ENCODE measurements at places on chromosomes 1 and 21. TPM values are rescaled to one million over a fixed set of nuclear protein-coding genes. Genes with fewer than 3 reads are reported as not detected.

DNA sequence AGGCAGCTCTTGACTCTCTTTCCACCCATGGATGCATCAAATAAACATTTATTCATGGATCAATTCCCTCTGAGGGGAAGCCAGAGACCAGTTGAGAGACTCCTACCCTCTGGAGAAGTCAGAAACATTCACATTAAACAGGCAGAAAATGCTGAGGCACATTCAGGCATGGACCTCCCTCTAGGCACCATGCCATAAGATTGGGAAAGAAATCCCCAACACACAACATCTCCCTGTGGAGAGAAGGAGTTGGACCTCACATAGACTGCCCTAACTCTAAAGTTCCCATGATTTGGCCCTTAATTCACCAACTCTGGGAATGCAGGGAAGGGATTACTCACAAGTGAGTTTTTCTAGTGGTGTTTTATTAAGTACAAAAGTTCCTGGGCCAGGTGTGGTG lies 415.3 kb upstream of the C1orf87 start:
- DNase-seq = no peak

- DNase-seq = no peak
Observed at GRCh38 chr1:209132736-209133467, 450.6 kb upstream of the CAMK1G start.

DNA sequence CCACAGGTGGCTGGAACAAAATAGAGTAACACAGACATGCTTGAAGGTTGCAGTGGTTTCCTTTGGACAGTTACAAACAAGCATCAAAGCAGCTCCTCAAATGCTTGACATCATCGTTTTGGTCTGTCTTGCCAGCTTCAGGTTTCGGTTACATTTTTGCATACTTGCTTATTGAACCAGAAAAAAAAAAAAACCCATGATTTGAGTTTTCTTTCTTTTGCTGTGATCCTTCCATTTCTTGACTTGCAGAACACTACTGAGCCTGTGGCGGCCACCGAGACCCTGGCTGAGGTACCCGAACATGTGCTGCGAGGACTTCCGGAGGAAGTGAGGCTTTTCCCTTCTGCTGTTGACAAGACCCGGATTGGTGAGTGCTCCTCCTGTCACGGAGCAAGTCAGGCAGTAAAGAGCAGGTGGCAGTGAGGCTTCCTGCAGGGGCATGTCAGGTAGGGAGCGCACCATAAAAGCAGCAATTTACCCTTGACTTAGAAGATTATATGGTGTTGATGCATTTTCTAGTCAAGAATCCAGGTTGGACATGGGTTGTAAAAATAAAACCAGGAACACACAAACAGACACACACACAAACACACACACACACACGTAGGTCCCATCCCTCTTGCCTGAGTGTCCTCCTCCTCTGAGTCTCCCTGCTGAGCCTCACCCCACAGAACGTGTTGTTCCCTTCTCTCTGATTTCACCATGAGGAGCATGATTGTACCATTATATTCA lies 30.9 kb downstream of the PRDM2 start:
- no peak for DNase-seq

GRCh38 chr1:36573445-36573844 lies 90.7 kb upstream of the CSF3R start:
- DNase-seq = no peak

DNA sequence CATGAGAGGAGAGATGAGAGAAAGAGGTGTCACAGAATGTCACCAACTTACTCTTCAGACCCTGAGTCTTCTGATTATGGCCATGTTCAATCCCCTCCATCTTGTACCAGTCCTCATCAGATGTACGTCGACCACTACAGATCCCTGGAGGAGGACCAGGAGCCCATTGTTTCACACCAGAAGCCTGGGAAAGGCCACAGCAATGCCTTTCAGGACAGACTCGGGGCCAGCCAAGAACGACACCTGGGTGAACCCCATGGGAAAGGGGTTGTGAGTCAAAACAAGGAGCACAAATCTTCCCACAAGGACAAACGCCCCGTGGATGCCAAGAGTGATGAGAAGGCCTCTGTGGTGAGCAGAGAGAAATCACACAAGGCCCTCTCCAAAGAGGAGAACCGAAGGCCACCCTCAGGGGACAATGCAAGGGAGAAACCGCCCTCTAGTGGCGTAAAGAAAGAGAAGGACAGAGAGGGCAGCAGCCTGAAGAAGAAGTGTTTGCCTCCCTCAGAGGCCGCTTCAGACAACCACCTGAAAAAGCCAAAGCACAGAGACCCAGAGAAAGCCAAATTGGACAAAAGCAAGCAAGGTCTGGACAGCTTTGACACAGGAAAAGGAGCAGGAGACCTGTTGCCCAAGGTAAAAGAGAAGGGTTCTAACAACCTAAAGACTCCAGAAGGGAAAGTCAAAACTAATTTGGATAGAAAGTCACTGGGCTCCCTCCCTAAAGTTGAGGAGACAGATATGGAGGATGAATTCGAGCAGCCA lies 8.0 kb downstream of the ELOA start:
- peak; percentile 39 for DNase-seq

GRCh38 chr1:36387141-36387949 lies 1.6 kb upstream of the STK40 start:
- DNase-seq = peak; percentile 36

DNA sequence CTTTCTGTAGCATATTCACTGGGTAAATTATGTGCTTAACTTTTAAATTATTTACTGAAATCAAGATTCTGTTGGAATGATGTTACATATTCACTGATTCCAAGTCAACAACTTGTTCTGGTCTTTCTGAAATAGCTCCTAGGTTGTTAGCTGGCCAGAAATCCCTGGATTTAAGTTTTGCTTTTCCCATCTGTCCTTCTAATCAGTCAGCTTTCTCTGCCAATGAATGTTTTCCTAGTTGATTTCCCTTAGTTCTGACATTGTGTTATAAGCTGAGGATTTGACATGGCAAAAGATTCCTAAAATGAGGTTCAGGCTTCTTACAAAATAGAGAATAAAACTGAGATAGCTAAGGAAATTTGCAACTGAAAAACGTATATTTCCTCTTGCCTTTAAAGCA lies 1479.6 kb downstream of the MRPL39 start:
- DNase-seq = no peak

DNA sequence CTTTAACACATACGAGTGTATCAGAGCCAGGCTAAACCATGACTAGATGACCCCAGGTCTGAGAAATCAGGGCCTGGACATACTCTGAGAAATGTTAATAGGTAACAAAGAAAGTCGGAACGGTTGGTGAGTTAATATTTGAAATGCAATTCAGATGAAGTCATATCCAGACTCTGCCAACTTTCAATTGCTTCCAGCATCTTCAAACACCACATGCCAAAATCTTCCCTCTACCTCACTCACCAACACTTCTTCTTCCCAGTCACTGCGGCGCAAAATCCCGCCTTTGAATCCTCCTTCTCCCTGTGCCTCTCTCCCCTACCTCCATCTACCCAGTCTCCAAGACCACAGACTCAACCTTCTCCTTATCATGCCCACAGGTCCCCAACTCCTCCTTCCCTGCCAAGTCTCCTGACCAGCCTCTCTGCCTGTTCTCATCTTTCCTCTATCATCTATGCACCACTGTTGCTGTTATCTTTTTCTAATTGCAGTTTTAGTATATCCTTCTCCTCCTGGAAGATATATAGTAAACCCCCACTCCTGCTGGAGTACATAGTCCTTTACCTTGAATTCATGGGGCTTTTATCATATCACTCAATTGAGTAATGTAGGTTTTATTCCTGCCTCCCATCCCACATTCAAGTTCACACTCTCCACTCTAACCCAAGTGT lies 41.3 kb downstream of the ZBTB18 start:
- DNase-seq = no peak

- no peak for DNase-seq
Observed at GRCh38 chr1:216961516-216961915, 238.3 kb upstream of the ESRRG start.

The RYR2 gene
- total RNA-seq = 1.7 TPM

- no peak for DNase-seq
Observed at GRCh38 chr1:232211149-232211548, 418.8 kb downstream of the SIPA1L2 start.

- DNase-seq = no peak
Observed at GRCh38 chr1:208772891-208773290, 528.7 kb upstream of the PLXNA2 start.

- DNase-seq = no peak
Observed at GRCh38 chr1:208866386-208866955, 622.3 kb upstream of the PLXNA2 start.

GRCh38 chr1:15176120-15176519 lies 22.6 kb downstream of the TMEM51 start:
- DNase-seq = no peak

GRCh38 chr1:235657269-235657668 lies 7.7 kb upstream of the GNG4 start:
- DNase-seq = no peak

DNA sequence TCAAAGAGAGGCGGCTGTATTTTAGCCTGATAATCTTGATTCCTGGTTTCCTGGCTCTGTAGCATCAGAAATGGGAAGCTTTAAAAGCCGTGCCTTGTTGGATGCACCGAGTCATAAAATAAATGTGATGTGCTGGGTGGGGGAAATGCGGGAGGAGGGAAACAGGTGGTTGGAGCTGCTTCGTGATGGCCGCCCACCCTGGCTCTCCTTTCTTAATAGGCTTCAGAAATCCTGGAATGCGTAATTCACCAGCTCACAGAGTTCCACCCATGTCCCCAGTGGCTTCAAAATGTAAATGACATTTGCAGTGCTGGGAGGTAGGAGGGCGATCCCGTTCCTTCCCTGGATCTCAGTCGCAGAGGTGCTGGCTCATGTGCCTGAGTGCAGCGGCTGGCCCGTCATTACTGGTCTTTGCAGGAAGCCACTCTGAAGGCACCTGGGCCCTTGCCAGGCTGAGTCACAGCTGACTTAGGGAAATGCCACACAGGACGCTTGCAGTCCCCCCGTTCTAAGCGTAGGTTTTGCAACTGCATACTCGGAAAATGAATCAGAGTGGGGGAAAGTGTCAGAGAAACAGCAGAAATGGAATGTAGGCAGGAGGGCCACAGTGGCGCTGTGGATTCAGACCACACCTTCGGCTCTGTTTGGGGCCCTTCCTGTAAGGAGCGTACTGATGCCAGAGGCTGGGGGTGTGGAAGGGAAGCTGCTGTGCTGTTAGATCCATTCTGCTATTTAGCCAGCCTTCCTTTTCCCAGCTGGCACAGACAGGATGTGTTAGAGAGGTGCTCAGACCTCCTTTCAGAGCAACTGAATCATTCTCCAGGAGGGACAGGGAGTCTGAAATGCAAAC lies 37.6 kb downstream of the GALNT2 start:
- peak; percentile 99 for DNase-seq

GRCh38 chr1:31744165-31744888 lies 19.8 kb downstream of the ADGRB2 start:
- no peak for DNase-seq

- DNase-seq = no peak
Observed at GRCh38 chr1:236341298-236341697, 52.8 kb upstream of the EDARADD start.

The OR2L13 gene
- 0.12 TPM for total RNA-seq

The SNX27 gene
- 17.0 TPM for total RNA-seq

- no peak for DNase-seq
Observed at GRCh38 chr1:107954719-107955415, 10.1 kb downstream of the VAV3 start.

DNA sequence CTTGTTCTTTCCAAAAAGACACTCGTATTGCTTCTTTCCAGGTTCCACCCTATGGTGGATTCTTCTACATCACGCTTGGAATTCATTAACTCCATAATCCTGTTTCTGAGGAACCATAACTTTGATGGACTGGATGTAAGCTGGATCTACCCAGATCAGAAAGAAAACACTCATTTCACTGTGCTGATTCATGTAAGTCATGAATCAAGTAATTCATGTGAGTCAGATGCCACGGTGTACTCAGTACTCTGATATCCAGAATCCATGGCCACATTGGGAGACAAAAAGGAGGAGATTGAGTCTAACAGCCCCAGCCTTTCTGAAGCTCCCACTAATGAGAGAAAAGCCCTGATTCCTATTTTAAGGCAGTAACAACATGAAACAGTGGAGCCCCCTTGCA lies 7.4 kb downstream of the CHI3L2 start:
- DNase-seq = no peak

DNA sequence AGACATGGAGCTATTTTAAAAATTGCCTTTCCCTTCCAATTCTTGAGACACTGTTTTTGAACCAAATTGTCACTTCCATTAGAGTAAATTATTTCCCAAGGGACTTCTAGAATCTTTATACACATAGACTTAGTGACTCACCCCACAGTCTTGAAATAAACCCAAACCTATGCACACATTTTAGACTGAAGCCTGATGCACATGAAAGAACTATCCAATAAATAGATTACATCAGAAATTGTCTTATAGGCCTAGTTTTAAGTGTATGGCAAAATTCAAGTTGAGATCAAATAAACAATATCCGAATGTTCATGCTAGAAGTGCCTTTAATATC lies 32.2 kb upstream of the ZNF326 start:
- no peak for DNase-seq

GRCh38 chr1:24920533-24920925 lies 9.5 kb downstream of the RUNX3 start:
- DNase-seq = no peak

GRCh38 chr1:184513421-184513820 lies 126.6 kb downstream of the C1orf21 start:
- no peak for DNase-seq

- DNase-seq = no peak
Observed at GRCh38 chr1:195105281-195105680, 1503.0 kb downstream of the KCNT2 start.

DNA sequence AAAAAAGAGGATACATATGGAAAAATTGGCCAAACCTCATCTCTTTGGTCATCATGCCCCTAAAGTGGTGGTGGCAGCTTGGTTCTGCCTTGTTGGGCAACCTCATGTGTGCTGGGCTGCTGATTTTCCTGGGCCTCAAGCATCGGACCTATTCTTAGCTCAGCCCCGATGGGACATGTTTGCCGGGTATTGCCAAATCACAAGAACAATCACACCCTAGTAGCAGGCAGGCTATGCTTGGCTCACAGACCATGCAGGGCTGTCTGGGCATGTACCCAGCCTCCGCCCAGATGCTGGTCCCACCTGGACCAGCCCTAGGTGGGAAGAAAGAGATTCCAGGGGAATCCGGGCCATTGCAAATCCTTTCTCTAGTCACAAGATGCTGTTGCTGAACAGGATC lies 189.4 kb upstream of the FGGY start:
- DNase-seq = no peak

DNA sequence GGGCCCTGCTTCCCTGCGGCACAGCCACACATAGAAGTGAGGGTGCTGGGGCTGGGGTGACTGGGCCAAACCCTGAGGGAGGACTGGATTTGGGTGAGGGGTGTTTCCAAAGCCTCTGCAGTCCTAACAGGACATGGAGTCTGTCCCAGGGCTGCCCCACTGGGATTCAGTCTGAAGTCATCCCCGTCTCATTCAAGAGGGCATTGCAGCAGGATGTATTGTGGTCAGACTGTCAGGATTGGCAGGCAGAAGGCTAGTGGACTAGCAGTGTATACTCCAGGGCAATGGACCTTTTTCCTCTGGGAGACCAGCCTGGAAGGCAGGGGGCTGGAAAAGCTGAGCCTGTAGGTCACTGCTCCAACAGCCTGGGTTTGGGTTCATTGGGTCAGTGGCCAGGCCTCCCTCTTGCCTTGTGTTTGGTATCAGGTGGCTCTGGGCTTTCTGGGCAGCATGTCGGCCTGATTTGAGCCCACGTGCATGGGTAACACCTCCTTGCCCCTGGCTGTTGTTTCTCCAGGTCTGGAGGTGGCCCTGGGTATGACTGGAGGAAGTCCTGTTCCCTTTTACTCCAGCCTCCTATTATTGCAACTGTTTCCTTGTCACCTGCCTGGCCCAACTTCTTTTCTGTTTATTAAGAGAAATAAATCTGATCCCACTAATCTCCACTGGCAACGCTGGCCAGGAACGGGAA lies 41.0 kb upstream of the SYNC start:
- DNase-seq = no peak

- DNase-seq = no peak
Observed at GRCh38 chr1:170790175-170790574, 126.2 kb downstream of the PRRX1 start.
